ENCODE measurements at places on chromosomes 5 and 9. TPM values are rescaled to one million over a fixed set of nuclear protein-coding genes. Genes with fewer than 3 reads are reported as not detected.
A peak's percentile ranks its signal among the peaks of the same experiment; 100 is the strongest.

GZMA gene
- total RNA-seq, result 0.36 TPM

CAMSAP1 gene
- total RNA-seq, result 28.3 TPM

COL23A1 gene
- total RNA-seq, result 2.7 TPM

SPATA31C1 gene
- total RNA-seq, result 0.97 TPM

BNC2 gene
- 4.9 TPM for total RNA-seq

- no peaks in the 10 kb centered on the region for H3K27me3 ChIP-seq
- no peak overlapping the region for H3K27ac ChIP-seq
- DNase-seq, result no peak
- H3K36me3 ChIP-seq, result no peaks in the 10 kb centered on the region
These were observed 19.5 kb downstream of the TTC33 start for GRCh38 chr5:40736103-40736875.

DNA sequence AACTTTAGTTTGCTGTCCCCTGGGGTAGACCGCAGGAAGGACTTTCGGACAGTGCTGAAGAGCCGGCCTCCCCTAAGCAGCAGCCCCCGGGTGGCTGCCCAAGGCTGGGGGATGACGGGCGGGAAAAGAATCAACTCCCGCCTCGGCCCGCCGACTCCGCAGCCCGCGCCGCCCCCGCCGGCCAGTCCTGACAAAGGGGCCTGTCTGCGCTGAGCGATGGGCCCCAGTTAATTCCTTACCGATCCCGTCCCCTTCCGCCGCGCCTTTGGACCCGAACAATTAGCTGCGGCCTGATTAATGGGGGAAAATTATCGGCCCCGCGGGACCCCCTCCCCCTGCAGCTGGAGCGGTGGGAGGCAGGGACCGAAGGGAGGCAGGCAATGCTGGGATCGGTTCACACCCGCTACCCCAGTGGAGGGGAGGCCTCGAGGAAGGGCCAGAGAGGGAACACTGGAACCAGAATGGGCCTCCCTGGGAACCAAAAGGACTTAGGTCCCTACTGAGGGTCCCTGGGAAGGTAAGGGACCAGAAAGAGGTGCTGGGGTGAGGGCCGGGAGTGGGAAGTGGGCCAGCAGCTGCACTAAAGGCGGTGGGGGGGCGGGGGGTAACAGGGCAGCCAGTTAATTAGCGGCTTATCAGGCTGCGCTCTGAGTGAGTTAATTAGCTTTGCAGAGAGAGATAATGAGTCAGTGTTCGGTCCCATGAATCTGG lies 4.2 kb downstream of the ARID3C start:
- no peaks in the 10 kb centered on the region for H3K36me3 ChIP-seq
- no peak overlapping the region for H3K4me3 ChIP-seq
- peaks cover 14% of the 10 kb centered on the region for H3K27me3 ChIP-seq
- DNase-seq, result no peak

DNA sequence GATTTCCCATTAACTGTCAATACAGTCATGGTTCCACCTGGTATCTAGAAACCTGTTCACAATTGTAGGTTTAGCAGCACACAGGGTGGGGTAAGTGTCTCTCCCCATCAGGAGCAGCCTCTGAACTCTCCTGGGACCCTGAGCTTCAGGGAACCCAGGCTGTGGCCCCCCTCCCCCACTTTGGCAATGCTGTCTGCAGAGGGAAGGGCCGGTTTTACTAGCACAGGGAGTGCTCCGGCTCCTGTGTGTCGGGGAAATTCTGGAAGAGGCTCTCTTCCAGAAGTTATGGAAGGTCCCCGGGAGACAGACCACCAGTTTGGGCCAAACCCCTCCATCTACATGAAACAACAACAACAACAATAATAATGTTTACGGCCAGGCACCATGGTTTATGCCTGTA lies 9.9 kb downstream of the DAB2IP start:
- H3K27ac ChIP-seq, result no peak overlapping the region
- H3K36me3 ChIP-seq, result no peaks in the 10 kb centered on the region
- H3K4me3 ChIP-seq, result no peak overlapping the region
- DNase-seq, result no peak
- no peaks in the 10 kb centered on the region for H3K4me1 ChIP-seq

GRCh38 chr5:144191998-144192397 lies 21.3 kb downstream of the KCTD16 start:
- H3K27me3 ChIP-seq, result no peaks in the 10 kb centered on the region
- DNase-seq, result no peak
- no peak overlapping the region for H3K4me3 ChIP-seq
- no peaks in the 10 kb centered on the region for H3K36me3 ChIP-seq
- H3K4me1 ChIP-seq, result no peaks in the 10 kb centered on the region

DNA sequence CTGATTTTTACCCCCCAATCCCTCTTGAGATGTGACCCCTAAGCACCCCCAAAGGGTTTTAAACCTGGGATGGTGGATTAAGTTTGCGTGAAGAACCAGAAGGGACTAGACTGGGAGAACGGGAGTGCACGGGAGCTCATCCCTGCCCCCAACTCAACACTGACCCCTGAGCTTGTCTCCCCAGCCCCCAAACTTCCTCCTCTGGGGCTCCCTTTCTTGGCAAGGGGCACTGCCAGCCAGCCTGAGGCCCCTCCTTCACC lies 5.0 kb upstream of the SET start:
- H3K4me1 ChIP-seq, result peaks cover 9% of the 10 kb centered on the region
- no peaks in the 10 kb centered on the region for H3K36me3 ChIP-seq
- no peak for DNase-seq
- H3K27ac ChIP-seq, result peak overlapping the region; percentile 86

DNA sequence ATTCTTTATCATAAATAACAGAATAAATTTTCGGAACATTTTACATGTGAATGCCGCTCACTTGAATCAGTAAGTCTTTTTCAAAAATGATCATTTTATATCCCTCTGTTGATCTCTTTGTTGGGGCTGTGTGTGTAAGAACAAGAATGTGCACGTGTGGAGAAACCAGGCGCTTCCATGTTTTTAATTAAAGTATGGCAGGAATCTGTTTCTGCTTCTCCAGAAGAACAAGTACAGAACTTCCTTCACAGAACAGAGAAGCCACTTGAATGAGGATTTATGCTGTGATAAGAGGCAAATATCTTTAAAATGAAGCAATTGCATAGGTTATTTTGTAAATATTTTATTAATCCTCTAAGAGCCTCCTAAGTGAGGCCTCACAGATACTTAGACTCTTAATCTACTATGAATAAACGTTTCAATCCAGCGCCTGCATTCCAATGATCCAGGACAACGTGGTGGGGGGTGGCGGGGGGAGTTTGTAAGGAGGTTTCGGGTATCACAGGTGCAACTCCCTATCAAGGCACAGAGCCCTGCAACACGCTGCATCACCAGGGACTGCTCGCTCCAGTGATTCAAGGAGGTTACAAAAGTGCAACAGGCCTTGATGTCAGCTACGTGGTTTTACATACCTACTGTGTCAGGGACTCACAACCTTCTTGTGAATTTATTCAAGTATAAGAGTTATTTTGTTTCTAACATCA lies 409.2 kb downstream of the BNC2 start:
- H3K27ac ChIP-seq, result no peak overlapping the region
- no peak overlapping the region for H3K4me3 ChIP-seq
- no peak for DNase-seq
- peaks cover 7% of the 10 kb centered on the region for H3K4me1 ChIP-seq
- no peaks in the 10 kb centered on the region for H3K36me3 ChIP-seq
- H3K27me3 ChIP-seq, result no peaks in the 10 kb centered on the region

DNA sequence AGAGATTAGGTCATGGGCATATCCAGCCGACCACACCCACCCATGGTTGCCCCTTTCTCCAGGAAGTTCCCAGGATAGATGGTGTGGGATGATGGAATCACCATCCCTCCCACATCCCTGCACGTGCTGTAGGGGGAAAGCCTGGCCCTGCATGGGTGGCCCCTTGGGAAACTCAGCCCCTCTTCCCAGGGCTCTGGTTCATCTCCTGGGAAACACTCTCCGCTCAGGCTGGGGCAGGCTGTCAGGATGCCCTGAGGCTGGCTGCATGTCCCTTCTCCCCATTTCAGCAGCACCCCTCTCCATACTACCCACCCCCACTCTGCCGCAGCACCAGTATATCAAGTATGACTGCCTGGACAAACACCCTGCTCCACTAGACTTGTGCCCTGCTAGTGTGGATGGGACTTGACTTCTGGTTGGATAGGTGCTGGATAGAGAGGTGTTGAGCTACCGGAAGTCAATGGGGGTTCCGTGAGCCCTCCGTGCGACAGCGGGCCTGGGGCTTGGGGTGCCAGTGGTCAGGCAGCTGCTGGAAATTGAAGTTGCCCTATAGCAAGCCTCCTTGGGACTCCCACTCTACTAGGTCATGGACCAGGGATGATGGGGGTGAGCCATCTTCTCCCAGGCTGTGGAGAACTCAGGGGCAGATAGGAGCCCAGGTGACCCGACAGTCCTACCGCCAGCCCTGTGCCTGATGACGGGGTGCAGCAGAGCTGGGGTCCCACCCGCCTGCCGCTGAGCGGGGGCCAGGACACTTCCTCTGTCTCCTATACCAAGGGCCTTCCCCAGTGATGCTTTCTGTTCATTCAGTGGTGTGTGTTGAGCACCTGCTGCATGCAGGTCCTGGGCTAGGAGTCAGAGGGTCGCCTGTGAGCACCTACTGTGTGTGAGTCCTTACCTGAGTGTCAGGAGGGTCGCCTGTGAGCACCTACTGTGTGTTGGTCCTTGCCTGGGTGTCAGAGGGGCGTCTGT lies 69.4 kb upstream of the COL5A1 start:
- H3K4me1 ChIP-seq, result no peaks in the 10 kb centered on the region
- no peak overlapping the region for H3K27ac ChIP-seq
- no peaks in the 10 kb centered on the region for H3K36me3 ChIP-seq
- H3K4me3 ChIP-seq, result no peak overlapping the region
- DNase-seq, result no peak
- no peaks in the 10 kb centered on the region for H3K27me3 ChIP-seq

DNA sequence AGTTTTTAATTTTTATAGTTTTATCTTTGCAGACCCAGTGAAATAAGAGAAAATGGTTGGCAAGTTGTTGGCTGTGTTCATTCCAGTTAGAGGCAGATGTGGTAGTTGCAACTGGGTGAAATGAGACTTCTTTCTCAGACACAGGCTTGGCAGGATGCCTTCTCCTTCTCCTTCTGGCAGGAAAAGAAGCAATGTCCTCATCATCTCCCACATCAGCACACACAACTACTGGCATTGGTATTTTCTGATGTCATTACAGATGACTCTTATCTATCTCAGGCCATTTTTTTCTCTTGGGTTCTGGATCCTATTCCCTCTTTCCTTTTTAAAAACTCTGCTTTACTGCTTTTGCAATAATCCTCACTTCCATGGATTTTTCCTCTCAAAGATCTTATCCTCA lies 103.3 kb upstream of the EDIL3 start:
- H3K27me3 ChIP-seq, result no peaks in the 10 kb centered on the region
- no peaks in the 10 kb centered on the region for H3K4me1 ChIP-seq
- H3K36me3 ChIP-seq, result no peaks in the 10 kb centered on the region
- DNase-seq, result no peak
- H3K27ac ChIP-seq, result no peak overlapping the region

GRCh38 chr5:39648848-39649227 lies 224.1 kb upstream of the DAB2 start:
- no peak for DNase-seq
- H3K27me3 ChIP-seq, result no peaks in the 10 kb centered on the region
- H3K4me3 ChIP-seq, result no peak overlapping the region
- H3K4me1 ChIP-seq, result no peaks in the 10 kb centered on the region
- H3K27ac ChIP-seq, result no peak overlapping the region

DNA sequence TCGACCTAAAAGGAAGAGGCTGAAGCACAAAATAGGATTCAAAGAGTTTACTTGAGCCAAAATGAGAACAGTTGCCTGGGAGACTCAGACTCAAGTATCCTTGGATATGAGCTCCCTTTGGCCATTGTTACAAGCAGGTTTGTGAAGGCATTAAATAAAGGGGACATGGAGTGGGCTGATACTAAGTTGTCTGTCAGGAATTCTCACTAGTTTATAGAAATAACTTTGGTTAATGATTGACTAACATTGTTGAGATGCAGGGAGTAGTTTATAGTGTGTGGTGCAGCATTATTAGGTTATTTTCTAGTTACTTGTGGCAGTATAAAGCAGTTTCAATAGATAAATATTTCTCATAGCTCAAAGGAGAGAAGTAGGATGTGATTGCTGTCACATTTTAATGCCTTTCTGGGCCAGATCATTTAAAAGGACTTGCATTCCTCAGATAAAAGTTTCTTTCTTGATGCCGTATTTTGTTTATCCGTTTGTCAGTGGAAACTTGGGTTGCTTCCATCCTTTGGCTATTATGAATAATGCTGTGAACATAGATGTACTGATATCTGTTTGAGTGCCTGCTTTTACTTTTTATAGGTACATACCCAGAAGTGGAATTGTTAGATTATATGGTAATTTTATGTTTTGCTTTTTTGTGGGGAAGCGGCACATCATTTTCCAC lies 9.1 kb downstream of the AP3S1 start:
- H3K4me3 ChIP-seq, result no peak overlapping the region
- H3K4me1 ChIP-seq, result no peaks in the 10 kb centered on the region
- H3K36me3 ChIP-seq, result no peaks in the 10 kb centered on the region
- peak overlapping the region; percentile 2 for H3K27ac ChIP-seq
- DNase-seq, result no peak

GRCh38 chr5:75601996-75602395 lies 9.3 kb upstream of the ANKDD1B start:
- no peaks in the 10 kb centered on the region for H3K36me3 ChIP-seq
- H3K4me1 ChIP-seq, result no peaks in the 10 kb centered on the region
- no peak for DNase-seq
- H3K4me3 ChIP-seq, result no peak overlapping the region

DNA sequence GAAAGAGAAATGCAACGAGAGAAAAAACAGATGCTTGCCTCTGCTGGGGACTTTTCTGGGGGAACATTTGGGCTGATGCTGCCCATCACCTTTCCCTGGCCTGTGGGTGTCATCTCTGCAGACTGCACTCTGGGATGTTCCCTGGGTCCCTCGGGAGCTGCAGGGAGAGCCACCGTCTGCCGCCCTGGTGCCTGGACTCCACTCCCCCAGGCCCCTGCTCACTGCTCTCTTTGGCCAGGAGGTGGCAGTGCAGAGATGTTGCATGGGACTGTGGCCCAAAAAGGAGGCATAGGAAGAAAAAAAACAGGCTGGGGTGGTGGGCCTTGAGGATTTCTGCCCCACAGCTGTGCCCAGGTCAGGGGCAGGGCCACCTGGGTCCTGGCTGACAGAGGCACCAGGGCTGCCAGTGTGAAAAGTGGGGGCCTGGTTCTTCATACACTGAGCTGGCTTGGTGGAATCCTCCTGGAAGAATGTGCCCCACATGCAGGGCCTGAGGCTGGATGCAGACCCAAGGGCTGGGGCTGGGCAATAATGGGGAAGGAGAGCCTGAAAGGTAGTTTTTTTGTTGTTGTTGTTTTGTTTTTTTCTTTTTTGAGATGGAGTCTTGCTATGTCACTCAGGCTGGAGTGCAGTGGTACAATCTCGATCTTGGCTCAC lies 353.6 kb downstream of the SLIT3 start:
- DNase-seq, result no peak
- no peaks in the 10 kb centered on the region for H3K4me1 ChIP-seq
- no peaks in the 10 kb centered on the region for H3K27me3 ChIP-seq
- H3K27ac ChIP-seq, result no peak overlapping the region
- H3K4me3 ChIP-seq, result no peak overlapping the region
